ENCODE measurements at places on chromosomes 5 and 9.

- DNase-seq = no peak
Measured at GRCh38 chr9:18798106-18798505, 234.9 kb downstream of the SAXO1 start.

DNA sequence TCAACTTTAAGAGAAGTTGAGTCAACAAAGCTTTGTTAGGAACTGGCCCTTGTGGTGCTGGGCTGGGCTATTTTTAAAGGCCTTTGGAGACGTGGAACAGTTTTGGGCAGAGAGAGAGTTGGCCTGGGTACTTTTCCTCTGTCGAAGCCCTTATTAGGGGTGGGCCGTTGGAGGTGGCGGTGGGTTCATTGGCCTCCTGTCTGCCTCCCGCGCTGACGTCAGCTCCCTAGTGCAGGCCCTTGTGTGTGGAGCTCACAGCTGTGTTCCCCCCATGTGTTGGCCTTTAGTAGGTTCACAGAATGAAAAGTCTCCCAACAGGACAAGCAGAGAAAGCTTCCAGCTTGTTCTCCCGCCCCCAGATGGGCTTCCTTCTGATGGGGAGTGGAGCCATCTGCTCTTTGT is 2.7 kb downstream of the NCS1 start:
- DNase-seq = no peak

DNA sequence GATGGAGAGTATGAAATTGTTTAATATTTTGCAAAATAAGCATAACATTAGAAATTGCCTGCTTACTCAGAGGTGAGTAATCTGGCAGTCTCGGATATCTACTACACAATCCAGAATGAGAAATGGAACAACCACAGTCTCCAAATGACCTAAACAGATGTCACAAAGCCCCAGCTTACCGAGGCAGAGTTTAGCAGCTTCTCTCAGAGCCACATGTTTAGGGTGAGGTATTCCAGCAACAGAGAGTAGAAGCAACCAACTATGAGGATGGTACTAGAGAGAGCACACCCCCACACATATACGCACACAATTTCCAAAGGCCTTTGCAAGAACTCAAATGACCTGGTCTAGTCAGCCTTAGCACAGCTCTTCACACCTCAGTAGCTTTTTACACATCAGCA is 122.7 kb upstream of the LPAR1 start:
- DNase-seq = no peak

DNA sequence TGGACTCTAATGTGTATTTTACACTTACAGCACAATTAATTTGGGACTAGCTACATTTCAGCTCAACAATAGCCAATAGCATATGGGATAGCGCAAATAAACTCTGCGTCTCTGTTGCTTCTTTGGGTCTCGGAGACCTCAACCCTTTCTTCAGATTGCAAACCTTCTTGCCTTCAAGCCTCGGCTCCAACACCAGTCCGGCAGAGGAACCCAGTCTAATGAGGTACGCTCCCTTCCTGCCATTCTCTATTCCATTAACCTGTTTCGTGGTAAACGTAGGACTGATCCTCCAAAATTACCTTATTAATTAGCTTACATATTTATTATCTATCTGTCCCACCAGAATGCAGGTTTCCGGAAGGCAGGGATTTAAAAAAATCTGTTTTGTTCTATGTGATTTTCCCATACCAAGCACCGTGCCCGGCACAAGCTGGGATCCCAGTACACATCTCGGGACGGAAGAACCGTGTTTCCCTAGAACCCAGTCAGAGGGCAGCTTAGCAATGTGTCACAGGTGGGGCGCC is 525 bp upstream of the DAPK1 start:
- DNase-seq = no peak

- DNase-seq = peak; percentile 49
Measured at GRCh38 chr5:102755686-102756371, 724 bp downstream of the PAM start.

DNA sequence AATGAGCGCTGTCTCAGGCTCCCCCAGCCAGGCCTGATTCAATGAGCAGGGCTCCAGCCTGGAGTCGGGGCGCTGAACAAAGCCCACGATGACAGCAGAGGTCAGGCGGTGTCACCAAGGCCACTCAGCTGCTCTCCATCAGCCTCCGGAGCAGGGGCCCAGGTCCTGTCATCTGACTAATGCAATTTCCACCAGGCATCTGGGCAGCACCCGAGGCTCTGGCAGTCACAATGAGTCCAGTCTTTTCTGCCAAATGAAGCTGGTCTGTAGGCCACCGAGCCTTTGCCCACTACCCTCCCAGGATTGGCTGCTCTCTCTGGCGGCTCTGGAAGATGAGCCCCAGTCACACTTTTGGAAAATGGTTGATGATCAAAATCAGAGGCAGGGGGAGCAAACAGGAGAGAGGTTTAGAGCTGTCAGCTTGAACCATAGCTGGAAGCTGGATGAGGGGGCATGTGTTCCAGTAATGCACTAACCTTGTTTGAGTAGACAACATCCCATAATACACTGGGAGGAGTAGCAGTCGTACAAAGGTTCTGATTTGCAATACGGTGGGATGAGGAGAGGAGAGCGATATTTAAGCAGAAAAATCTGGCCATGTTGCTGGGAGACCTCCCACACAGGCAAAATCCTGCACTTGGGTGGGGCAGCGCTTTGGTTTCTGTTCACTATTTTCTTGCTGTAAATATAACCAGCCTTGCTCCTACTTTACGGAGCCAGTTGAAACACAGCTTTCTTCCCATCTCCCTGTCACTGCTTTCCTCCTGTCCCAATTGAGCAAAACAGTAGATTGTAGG is 306.4 kb upstream of the PANK3 start:
- no peak for DNase-seq

DNA sequence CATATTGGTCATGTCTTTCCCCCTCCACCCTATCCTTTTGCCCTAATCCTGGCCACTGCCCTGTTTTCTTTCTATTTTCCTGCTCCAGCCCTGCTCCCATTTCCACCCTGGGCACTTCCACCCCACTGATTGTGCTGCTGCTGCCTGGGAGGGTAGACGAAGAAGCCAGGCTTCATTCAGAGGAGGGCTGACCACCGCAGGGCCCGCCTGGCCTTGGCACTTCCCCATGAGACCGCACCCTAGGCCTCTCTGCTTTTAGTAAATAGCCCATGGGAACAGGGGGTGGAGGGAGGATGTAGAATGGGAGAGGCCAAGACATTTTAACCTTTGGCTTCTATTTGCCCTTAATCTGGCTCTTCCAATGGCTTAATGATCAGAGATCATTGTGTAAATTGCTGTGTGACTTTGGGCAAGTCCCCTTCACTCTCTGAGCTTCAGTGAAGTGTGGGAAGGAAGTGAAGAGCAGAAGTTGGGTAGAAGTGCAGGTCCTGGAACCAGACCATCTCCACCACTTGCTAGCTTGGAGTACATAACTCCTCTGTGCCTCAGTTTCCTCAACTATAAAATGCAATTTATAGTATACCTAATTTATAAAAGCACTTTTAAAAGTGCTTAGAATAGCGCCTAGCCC is 13.6 kb upstream of the GPX3 start:
- DNase-seq = no peak

DNA sequence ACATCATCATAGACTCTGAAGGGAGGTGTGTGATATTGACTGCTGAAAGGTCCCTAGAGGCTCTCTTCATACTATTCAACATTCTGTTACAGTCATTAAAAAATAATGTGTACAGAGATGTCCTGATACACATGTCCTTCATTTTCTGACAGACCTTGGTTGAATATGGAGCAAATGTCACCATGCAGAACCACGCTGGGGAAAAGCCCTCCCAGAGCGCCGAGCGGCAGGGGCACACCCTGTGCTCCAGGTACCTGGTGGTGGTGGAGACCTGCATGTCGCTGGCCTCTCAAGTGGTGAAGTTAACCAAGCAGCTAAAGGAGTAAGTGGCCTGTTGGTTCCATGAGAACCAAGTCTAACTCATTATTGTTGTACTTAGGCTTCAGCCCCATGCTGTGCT is 132.4 kb downstream of the SNCAIP start:
- no peak for DNase-seq

- DNase-seq = no peak
Measured at GRCh38 chr5:115627295-115627865, 1.5 kb upstream of the TMED7 start.

DNA sequence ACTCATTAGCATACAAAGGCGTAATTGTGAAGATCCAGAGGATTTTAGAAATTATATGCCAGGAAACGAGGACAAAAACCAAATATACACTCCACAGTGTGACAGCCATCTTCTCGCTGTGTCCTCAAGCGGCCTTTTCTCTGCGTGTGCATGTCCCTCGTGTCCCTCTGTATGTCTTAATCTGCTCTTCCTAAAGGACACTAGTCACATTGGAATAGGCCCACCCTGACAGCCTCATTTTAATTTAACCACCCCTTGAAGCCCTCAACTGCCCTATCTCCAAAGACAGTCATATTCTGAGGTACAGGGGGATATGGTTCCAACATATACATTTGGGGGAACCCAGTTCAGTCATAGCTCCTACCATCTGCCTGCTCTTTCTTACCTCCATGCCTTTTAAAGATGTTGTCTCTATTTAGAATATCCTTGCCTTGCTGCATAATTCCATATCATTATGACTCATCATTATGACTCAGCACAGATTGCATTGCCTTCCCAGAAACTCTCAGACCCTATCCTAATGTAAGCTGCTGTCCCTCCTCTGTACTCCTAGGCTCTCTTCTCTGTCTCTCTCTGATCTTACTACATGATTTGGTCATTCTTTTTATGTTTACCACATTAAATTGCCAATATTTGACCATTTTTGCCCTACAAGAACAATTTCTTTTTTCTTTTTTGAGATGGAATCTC is 210.9 kb downstream of the AOPEP start:
- no peak for DNase-seq

DNA sequence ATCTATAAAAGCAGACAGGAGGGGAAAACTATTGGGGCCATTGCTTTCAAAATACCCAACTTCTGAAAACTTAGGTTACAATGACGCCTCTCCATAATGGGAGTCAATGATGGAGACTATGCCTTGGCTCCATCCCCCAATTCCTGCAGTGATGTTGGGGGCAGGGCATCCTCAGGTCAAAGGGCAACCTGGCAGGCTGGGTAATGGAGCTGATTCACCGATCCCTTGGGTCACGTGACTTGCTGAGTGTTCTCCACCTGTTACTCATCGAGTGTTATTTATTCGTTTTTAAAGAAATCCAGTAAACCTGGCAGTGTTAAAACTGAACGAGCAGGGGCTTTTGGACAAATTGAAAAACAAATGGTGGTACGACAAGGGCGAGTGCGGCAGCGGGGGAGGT is 244.4 kb downstream of the FAM114A2 start:
- no peak for DNase-seq

Measured in activated gamma-delta T cell treated with Interleukin-2 at 50 U/mL for 16 hours (primary cell).